Stimulated activated CD4-positive, alpha-beta T cell treated with anti-CD3 and anti-CD28 coated beads, Interleukin-2, amount 100 ng/mL, for 4 hours (primary cell): ENCODE measurements at places on chromosomes 5 and 9.

GRCh38 chr9:30198463-30199309 lies 2185.8 kb upstream of the ACO1 start:
- DNase-seq = no peak

DNA sequence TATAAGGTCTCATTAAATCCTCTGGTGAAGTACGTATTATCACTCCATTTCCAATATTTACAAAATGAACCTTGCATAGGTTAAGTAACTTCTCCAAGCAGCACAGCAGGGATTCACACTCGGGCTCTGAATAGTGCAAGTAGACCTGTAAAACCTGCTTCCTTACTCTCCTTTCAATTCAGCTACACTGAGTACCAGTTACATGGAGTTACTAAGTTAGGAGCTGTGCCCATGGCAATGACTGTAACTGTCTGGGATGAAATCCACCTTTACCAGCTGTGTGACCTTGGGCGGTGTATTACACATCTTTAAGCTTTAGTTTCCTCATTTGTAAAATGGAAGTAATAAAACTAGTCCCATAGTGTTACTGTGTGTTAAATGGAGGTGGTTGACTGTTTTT lies 15.9 kb upstream of the MOB3B start:
- no peak for DNase-seq

- DNase-seq = no peak
These were observed 6.1 kb downstream of the ZDHHC21 start for GRCh38 chr9:14687042-14687719.

- DNase-seq = no peak
These were observed 80.0 kb upstream of the TUT7 start for GRCh38 chr9:86434039-86434726.

GRCh38 chr9:64066736-64067368 lies 1218.2 kb downstream of the FOXD4L5 start:
- no peak for DNase-seq

GRCh38 chr5:575636-576035 lies 36.5 kb upstream of the CEP72 start:
- DNase-seq = no peak

DNA sequence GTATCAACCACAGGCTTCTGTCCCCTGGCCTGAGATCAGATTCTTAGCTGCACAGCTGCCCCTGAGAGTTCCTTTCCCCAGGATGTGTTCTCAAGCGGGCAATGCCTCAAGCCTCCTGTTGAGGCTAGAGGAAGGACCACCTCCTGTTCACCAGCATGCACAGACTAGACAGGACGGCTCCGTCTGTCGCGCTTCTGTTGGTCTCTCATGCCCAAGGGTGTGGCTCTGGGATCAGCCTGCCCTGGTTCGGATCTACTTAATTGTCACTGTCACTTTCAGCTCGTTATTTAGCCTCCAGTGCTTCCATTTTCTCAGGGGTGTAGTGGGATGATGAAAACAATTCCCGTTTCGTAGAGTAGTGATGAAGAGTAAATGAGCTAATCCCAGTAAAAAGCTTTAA lies 103.1 kb downstream of the KCNIP1 start:
- DNase-seq = no peak

DNA sequence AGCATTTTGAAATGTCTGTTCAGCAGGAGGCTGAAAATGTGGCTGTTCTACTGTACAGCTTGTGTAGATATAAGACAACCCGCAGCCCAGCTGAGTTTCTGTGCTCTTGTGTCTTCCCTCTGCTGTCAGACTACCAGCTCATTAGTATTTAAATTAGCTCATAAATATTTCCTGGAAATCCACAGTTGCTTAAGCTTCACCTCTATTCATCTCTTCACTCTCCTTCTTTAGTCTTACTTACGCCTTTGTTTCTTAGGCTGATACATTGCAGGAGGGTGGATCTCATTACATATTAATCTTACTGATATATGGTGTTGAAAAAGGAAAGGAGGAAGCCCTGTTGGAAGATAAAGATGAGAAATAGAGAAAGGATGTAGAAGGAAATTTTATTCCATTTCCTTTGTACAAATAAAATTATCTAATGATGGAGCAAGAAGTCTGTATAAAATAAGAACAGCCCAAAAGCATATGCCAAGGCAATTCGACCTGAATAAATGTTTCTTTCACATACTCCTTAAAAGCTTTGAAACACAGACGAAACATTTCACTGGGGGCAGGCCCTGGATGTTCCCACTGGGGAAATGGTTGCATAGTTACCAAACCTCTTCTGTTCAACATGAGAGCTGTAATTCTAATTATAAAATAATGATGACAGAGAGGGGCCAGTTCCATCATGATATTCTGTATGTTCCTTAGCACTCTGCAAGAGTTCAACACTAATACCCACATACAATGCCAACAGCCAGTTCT lies 111.8 kb upstream of the APC start:
- no peak for DNase-seq

DNA sequence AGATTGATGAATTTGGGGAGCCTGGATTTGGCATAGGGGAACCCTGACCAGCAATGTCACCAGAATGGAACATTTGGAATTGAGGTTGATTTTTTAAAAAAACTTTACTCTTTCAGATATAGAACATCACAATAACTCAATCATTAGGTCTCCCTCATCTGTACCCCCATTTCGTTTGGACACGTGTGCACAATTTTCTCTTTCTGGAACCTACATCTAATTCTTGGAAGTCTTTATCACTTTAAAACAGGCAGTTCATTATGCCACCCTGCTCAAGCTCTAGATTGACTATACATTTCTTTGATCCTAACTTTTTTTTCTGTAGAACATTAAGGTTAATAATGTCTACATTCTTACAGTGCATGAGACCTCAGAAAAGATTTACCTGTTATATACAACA lies 3.7 kb upstream of the SSBP2 start:
- DNase-seq = no peak

- DNase-seq = no peak
These were observed 5.0 kb downstream of the SNAPC4 start for GRCh38 chr9:136395020-136395340.

DNA sequence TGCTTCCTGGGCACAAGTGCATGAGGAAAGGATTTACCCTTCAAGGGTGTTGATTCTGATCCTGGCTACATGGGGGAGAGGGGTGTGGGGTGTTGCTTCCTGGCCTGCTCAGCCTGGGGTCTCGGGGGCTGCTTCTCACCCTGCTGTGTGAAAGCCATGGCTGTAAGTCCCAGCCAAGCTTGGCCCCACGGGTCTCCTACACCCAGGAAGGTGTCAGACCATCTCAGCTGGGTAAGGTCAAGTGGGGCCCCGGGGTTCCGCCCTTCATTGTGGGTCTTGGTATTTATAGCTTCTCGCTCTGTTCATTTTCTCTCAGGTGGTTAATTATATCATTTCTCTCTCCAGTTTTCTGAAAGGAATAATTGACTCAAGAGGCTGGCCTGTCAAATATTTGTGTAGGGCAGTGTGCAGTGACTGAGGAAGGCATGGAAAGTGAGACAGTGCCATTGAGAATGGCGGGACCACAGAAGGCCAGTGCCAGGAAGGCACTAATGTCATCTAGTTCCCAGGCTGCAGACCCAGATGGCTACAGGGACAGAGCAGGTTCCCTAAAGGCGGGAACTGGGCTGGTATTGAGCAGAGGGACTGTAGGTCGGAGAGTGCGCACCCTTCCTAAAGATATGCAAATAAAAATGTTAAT lies 126.0 kb downstream of the FOXD1 start:
- DNase-seq = no peak

GRCh38 chr5:147880487-147880886 lies 2.0 kb downstream of the SCGB3A2 start:
- no peak for DNase-seq

DNA sequence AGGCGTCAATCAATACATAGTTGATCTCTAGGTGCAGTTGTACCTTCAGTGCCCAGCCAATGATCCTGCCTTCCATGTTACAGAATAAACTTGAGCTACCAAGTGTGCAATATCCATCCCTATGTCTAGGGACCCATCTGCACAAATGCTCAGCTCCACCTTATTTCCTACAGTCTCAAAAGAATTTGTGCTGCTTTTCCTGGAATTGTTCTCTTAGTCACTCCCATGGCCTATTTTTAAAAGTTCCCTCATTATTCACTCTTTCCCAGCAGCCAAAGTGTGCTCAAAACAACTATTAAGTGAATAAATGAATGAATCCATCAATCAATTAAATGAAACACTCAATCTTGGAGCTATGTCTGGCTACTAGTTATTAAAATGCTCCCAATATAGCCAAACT lies 14.7 kb downstream of the LIX1 start:
- no peak for DNase-seq

DNA sequence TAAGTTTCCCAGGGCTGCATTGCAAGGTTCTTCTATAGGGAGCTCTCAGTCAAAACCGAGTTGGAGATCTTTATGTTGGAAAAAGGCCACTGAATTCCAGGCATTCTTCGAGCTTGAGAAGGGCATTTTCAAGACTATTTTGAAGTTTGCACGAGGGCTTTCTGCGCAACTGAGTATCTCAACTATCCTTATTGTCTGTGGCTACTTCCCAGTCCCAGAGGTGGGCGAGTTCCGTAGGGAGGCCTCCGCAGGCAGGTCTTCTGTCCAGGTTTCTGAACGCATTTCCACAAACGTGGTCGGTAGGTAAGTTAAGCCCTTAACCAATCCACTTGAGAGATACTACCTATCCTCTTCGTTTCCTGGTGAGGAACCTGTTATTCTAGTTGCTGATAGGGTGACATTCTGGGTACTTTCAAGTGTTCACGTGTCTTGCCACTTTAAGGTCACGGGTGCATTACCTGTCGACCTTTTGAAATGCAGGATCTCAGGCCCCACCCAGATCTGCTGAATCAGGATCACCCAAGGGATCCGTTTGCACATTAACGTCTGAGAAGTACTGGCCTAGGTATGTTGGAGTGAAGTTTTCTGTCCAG lies 51.4 kb upstream of the TJP2 start:
- no peak for DNase-seq

GRCh38 chr5:78361631-78361993 lies 1.2 kb downstream of the SCAMP1 start:
- DNase-seq = no peak

DNA sequence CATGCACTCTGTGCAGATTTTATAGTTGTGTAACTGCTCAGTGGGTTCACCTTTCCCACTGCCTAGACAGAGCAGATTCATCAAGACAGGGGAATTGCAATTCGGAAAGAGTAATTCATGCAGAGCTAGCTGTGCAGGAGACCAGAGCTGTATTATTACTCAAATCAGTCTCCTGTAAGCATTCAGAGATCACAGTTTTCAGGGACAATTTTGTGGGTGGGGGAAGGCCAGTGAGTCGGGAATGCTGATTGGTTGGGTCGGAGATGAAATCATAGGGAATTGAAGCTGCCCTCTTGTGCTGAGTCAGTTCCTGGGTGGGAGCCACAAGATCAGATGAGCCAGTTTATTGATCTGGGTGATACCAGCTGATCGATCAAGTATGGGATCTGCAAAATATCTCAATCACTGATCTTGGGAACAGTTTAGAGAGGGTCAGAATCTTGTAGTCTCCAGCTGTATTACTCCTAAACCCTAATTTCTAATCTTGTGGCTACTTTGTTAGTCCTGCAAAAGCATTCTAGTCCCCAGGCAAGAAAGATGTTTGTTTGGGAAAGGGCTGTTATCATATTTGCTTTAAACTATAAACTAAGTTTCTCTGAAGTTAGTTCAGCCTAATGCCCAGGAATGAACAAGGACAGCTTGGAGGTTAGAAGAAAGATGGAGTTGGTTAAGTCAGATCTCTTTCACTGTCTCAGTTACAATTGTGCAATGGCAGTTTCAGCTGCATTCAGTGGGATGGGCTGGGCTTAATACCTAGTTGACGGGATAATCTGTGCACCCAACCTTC lies 12.7 kb upstream of the SVEP1 start:
- DNase-seq = no peak

GRCh38 chr9:120152295-120152694 lies 427.7 kb downstream of the CDK5RAP2 start:
- DNase-seq = no peak

DNA sequence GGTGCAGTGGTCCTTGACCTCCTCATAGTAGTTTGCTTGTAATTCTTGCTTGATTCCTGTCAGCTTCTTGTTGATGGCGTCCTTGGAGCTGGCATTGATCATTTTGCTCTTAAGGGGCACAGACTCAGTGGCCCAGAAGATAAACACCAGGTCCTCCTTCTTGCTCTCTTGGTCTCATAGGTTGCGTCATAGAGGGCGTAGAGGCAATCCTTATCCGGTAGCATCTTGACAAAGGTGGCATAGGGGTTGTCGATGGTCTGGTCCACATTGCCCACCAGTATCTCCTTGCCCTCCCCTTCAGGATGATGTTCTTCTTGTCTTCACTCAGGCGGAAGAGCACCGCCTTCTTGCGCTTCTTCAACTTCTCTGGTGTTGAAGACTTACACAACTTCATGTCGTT lies 19.2 kb downstream of the CCDC125 start:
- DNase-seq = no peak

DNA sequence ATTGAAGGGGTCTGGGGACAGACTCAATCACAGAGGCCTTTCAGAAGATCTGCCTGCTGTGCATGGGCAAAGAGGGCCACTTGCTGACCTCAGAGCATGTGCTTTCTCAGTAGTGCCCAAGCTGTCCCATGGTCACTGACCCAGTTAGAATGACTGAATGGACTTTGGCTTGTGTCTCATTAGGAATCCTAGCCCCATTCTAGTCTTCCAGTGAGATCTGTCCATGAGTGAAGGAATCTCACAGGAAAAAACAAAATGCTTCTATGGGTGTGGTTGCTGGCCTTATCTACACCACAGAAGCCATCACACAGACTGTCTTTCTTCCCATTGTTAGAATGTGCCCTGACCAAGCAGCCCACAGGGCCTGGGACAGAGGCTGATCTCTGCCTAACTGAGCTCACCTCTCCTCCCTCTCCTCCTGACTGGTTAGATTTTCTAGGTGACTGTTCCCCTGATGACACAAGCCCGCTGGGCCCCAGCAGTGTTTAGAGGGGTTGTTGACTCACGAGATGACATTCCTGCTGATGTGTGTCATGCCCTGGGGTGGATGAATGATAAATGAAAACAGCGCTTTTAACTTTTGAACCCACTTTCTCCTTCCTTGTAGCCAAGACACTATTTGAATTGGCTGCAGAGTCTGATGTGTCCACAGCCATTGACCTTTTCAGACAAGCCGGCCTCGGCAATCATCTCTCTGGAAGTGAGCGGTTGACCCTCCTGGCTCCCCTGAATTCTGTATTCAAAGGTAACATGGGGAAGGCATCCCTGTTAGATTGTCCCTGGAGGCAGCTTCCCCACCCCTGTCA lies 24.8 kb downstream of the TGFBI start:
- no peak for DNase-seq
